ENCODE measurements at places on chromosomes 5 and 9. TPM values are rescaled to one million over a fixed set of nuclear protein-coding genes. Genes with fewer than 3 reads are reported as not detected.

NEURL1B gene
- 5.4 TPM for total RNA-seq

FRRS1L gene
- 5.3 TPM for total RNA-seq

ACOT12 gene
- total RNA-seq, result not detected

FAM221B gene
- total RNA-seq, result not detected

- H3K27ac ChIP-seq, result no peak overlapping the region
- H3K4me1 ChIP-seq, result no peaks in the 10 kb centered on the region
- H3K36me3 ChIP-seq, result peaks cover 1% of the 10 kb centered on the region
- H3K27me3 ChIP-seq, result no peaks in the 10 kb centered on the region
- DNase-seq, result no peak
These were observed 45.1 kb downstream of the SLCO6A1 start for GRCh38 chr5:102453716-102454115.

- H3K4me1 ChIP-seq, result peaks cover 3% of the 10 kb centered on the region
- H3K27me3 ChIP-seq, result no peaks in the 10 kb centered on the region
- H3K27ac ChIP-seq, result no peak overlapping the region
- H3K36me3 ChIP-seq, result peaks cover 11% of the 10 kb centered on the region
These were observed 92.2 kb downstream of the SEMA6A start for GRCh38 chr5:116482394-116482793.
